ENCODE measurements at places on chromosomes 7 and 10. TPM values are rescaled to one million over a fixed set of nuclear protein-coding genes. Genes with fewer than 3 reads are reported as not detected.

GRCh38 chr7:25611196-25611595 is 382.9 kb upstream of the NPVF start:
- no peak for DNase-seq

Gene SPAG6
- polyA plus RNA-seq = 6.5 TPM

Gene THNSL1
- polyA plus RNA-seq = 6.3 TPM

GRCh38 chr7:42834676-42835075 is 77.2 kb downstream of the C7orf25 start:
- DNase-seq = no peak

Gene PRR15
- polyA plus RNA-seq = not detected

DNA sequence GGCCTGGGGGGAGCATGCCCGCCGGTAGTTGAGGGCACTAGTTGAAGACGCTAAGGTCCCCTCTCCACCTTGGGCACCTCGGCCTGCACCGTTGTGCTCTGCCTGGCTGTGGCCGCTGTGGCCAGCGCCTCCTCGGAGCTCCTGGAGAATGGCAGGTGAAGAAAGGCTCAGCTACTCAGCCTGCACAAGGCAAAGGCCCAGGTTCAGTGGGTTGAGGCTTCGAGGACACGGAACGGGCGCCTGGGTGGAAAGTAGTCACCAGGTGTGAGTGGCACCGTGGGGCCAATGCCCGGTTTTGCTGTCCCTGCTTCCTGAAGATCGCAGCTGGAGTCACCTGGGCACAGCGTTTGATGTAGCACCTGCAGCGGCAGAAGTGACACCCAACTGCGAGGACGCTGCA is 12.4 kb upstream of the ZNF716 start:
- no peak for DNase-seq

DNA sequence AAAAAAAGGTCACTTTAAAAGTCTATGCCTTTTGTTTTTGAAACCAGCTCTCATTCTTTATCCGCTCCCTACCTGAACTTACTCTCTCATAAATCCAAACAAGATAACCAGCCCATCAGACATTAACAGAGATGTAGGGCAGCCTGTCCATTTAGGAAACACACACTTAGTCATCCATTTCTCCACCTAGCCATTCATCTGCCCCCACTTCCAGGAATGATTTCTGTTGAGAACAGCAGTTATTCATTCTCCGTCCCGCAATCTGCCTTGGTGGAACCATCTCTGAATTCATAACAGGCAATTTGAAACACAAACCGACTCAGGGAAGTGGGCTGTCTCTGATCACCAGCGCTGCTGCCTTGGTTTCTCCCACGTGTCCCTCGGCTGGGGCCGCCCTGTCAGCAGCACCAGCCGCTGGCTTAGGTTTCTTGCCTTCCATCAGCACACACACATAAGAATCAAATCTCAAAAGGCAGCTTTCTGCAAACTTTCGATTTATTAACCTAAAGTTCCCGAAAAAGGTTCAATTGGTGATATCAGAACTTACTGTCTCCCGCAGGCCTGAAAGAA is 528.2 kb upstream of the NRP1 start:
- no peak for DNase-seq

- no peak for DNase-seq
These were observed 193.6 kb downstream of the MLLT10 start for GRCh38 chr10:21727452-21728168.

DNA sequence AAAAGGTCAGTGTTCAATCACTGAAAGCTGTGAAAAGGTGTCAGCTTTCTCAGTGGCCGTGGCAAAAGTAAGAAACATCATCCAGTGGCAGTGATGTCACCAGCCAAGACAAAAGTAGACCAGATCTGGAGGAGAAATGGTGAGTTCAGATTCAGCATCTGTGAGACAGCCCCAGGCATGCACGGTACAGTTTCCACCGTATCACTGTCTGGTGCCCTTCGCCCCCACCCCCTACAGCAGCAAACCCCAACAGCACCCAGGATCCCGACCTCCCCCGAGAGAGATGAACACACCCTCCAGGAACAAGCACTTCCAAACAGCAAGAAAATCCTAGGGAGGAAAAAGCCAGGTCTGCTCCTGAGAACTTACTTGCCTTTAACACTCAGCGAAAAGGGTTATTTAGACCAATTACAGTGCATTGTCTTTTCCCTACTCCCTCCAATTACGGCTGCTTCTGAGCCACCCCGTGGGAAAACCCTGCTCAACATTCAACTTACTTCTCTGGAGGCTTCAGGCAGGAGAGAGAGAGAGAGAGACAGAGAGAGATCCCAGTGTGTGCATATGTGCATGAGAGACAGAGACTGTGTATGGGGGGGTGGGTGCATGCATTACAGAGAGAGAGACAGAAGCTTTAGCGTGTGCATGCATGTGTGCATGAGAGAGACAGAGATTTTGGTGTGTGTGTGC is 189.6 kb downstream of the GRID1 start:
- no peak for DNase-seq

Gene RBP3
- polyA plus RNA-seq = 0.12 TPM

- DNase-seq = no peak
These were observed 111.7 kb upstream of the CDK13 start for GRCh38 chr7:39838326-39838725.

Gene CACNB2
- 1.2 TPM for polyA plus RNA-seq

Gene SUN3
- not detected for polyA plus RNA-seq

DNA sequence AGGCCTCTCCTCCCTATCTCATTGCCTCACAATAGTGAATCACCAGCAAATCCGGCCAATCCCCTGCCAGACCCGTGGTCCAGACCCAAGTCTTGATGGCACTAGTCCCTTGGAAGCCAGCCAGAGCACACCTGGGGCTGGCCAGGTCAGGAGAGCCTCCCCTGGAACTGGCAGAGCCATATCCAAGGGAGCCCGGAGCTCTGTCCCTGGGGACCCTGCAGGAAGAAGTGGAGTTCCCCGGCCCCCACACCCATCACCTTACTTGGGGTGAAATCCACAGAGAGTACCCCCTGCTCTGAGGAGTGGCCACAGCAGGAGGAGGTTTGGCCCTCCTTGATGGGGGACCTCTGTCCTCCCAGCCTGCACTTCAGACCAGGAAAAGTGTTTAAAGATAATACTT is 122.5 kb downstream of the HECW1 start:
- DNase-seq = no peak

Gene CREM
- 46.0 TPM for polyA plus RNA-seq
